Activated naive CD4-positive, alpha-beta T cell treated with anti-CD3 and anti-CD28 coated beads for 36 hours (primary cell): ENCODE measurements at places on chromosomes 11 and 22.

GRCh38 chr11:66739983-66740382 is 11.0 kb upstream of the SPTBN2 start:
- no peak for DNase-seq

DNA sequence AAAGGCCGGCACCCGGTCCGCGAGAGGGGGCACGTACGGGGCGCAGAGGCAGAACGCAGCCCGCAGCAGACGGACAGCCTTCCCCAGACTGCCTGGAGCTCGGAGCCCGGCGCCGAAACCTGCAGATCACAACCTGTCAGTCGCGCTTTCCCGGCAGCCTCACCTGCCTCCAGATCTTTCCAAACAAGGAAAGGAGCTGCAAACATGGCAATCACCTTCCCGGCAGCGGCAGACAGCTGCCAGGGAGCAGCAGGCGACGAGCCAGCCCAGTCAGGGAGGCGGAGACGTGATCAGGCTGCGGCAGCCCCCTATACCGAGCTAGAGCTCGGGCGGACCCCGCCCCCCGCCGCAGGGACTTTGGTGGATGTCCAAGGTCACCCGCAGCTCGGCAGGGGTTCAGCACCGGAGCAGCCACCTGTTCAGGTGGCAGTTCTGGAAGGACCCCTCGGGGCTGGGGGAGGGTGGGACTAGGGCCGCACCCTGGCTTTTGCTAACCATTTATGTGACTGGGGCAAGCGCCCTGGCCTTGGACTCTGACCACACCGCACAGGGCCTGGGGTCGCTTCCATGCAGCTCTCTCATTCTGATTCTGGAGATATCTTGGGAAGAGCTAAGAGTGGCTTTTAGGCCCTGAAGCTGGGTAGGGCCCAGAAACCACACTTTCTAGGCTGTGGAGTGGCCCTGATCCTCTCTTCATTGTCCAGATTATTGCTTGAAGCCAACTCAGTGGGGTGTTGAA is 143.8 kb downstream of the NECTIN1 start:
- DNase-seq, result no peak

DNA sequence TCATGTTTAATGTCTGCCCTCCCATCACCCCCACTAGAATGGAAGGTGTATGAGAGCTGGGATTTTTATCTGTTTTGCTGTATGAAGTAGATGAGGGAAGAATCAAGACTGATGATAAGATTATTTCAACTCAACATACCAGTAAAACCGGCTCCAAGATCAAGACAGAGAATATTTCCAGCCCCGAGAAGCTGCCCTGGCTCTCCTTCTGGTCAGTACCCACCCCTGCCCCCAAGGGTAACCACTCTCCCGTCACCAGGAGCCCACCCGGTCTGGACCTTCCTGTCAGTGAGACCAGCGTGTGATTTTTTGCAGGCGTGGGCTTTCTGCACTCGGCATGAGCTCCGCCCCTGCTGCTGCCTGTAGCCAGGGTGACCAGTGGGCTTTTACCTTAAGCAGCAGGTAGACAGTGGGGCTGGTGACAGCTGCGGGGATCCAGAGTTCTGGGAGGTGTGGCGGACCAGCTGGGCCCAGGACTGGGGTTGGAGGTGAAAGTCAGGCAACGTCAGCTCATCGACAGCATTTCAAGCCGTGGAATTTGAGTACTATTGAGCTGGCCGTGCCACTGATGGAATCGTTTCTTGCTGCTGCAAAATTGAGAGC is 25.6 kb downstream of the RPL3 start:
- DNase-seq, result no peak

DNA sequence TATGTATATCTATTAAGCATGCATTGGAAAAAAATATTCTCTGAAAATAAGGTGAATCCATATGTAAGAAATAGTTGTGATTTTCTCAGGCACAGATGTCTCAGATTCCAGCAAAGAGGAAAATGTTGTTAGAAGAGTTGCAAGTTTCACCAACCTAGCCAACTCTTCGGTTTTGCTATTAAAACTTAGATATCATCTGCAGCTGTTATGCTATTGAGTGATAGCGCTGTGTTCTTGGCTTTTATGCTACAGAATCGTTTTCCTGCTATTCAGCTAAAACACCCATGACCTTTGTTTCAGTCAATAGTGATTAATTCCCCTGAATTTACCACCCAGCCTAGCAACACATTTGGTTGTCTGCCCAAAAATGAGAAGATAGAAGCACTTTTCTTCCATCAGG is 795.6 kb upstream of the ANO3 start:
- DNase-seq, result no peak

DNA sequence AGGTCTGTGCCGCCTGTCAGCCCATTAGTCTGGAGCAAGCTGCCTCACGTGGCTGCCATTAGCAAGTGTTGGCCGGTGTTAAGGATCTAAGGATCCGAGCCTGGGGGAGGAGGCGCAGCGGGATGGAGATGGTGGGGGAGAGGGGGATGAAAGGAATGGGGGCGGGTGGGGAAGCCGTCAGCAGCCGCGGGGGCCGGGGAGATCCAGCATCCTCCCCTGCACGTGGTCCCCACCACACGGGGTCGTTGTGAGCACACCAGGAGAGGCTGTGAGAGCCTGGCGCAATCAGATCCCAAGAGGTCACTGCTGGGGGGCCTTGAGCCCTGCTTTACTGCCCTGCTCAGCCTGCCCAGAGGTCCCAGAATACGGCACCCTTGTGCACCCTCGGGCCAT is 7.3 kb downstream of the CABP7 start:
- peak; percentile 39 for DNase-seq

DNA sequence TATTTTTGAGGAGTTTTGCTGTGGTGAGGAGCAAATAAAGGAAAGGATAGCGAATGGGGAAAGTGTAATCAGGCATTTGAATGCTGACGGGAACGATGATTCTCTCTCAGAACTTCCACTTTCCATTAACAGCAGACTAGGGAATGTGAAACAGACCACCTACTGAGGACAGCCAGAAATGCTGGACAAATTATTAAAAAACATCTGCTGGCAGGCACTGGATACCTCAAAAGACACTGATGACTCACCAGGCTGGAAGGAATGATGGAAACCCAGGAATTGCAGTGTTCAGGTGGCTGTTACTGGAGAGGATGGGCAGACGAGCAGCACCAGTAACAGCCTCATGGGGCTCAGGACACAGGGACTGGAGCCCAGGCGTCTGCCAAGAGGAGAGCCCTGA is 33.4 kb downstream of the PLA2G6 start:
- DNase-seq, result no peak

- DNase-seq, result peak; percentile 87
Observed at GRCh38 chr22:36331912-36332622, 55.7 kb downstream of the MYH9 start.

- no peak for DNase-seq
Observed at GRCh38 chr22:24247011-24247507, 2.2 kb upstream of the GGT5 start.

- no peak for DNase-seq
Observed at GRCh38 chr22:48800886-48801607, 1026.6 kb downstream of the BRD1 start.

DNA sequence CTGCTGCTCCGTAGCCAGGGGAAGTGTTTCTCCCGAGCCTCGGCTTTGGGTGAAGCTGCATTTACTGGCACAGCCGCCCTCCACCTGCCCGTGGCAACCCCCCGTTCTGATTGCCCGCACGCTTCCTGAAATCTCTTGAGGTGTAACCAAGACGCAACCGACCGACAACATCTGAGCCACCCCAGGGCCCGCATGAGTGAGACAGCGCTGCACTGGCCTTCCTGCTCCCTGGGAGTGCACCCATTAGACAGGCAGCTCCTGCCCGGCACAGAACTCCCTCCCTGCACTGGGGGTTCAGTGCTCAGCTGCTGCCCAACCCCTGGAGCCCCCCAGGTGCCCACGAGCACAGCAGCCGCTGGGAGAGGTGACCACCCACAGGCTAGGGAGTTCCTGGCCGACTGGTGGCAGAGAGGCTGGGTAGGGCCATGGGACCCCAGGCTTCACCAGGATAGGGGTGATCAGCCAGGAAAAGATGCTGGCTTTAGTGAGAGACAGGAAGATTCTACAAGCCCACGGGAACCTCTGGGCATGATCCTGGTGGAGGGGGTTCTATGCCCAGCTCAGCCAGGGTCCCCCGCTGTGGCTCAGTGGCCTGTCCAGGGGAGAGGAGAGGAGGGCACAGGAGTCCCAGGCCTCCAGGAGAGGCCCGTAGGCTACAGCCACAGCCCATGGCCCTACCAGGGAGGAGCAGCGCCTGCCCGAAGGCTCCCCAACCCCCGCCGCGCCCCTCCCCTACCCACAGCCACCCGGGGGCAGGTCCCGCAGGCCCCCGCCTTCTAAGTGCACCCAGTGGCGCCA is 14.6 kb downstream of the PLXNB2 start:
- DNase-seq, result peak; percentile 34
